Fibroblast of mammary gland (primary cell): ENCODE measurements at places on chromosomes 12 and 14.

GRCh38 chr12:93115646-93116045 lies 186.6 kb upstream of the EEA1 start:
- DNase-seq: peak; percentile 37

DNA sequence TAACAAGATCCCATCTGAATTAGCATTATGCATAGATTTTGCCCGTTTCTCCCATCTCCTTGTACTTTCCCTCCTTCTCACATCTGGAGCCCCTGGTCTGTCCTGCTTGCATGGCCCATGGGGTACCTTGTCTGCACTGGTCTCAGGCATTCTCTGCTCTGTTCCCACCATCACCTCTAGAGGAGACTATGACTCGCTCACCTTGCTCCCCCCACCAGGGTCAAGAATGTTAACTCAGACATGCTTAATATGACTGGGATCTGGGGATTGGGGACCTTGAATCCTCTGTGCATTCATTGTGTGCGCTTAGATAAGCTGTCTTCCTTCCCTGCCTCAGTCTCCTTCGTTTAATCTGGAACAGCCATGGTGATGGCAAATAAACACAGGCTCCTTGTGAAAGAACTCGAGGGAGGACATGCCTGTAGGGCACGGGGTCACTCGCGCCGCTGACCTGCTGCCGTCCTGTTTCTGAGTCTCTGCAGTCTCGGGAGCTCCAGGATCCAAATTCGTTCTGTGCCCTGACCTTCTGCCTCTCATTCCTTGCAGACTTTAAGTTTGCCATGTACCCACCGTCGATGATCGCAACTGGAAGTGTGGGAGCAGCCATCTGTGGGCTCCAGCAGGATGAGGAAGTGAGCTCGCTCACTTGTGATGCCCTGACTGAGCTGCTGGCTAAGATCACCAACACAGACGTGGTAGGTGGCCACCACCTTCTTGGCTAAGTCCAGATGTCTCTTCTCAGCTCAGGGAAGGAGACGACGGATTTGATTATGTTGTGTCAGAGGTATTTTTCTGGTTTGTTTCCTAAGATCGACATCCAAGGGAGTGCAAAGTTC lies 15.0 kb downstream of the CCND2 start:
- no peak for DNase-seq

DNA sequence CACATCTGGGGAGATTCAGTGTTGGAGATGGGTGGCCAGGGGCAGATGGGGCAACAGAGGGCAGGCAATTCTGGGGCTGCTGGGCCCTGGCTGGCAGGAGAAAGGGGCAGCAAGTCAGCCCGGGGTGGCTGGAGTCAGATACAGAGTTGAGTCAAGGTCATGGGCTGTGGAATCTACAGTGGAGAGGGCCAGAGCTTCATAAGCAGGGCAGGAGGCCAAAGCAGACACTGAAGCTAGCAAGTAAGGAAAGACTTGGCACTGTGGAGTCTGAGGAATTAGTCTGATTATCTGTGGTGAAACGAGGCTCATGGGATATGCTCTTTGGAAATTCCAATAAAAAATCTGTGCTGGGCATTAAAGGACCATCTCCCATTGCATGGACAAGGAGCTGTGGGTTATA lies 95.5 kb downstream of the TMX1 start:
- DNase-seq: peak; percentile 46

DNA sequence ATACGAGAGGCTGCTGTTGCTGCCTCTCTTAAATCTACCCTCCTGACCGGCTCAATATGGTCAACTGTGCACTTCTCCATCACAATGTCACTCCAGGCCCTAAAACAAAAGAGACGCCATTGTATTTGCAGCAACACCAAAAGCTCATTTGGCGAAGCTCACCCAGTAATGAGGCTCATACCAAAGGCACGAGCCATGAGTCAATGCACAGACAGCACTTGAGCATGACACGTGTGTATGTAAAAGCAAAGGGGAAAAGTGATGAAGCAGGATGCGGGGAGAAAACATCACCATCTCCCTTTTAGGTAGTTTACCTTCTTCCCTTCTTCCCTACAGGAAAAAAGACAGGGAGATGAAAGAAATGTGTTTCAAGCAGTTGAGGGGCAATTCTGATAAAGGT lies 150.3 kb downstream of the FOXN3 start:
- peak; percentile 24 for DNase-seq

DNA sequence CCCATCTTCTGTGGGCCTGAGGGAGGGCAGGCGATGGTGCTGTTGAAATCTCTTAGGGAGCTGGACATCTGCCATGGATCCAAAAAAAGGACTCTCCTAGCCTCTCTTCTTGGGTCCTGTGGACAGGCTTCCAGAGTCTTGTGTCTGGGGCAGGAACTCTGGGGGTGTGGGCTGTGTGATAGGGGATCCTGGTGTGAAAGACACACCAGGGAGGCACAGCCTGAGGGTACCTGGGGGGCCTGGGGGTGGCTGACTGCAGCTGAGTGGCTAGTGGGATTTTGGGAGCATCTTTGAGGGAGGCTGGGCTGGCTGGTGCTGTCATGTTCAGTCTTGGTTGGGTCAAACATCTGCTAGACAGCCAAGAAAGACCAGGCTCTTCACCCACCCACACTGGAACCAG lies 1.8 kb upstream of the KRT83 start:
- DNase-seq: no peak
